ENCODE measurements at places on chromosomes 2 and 18.

GRCh38 chr2:46856336-46856735 lies 59.3 kb downstream of the MCFD2 start:
- no peaks in the 10 kb centered on the region for H3K27me3 ChIP-seq
- H3K4me1 ChIP-seq = no peaks in the 10 kb centered on the region
- H3K27ac ChIP-seq = no peak overlapping the region
- DNase-seq = no peak

- no peaks in the 10 kb centered on the region for H3K27me3 ChIP-seq
- no peak for DNase-seq
- no peak overlapping the region for H3K4me3 ChIP-seq
- H3K4me1 ChIP-seq = no peaks in the 10 kb centered on the region
- no peak overlapping the region for H3K27ac ChIP-seq
These were observed 73.1 kb downstream of the INPP5D start for GRCh38 chr2:233133239-233133638.

DNA sequence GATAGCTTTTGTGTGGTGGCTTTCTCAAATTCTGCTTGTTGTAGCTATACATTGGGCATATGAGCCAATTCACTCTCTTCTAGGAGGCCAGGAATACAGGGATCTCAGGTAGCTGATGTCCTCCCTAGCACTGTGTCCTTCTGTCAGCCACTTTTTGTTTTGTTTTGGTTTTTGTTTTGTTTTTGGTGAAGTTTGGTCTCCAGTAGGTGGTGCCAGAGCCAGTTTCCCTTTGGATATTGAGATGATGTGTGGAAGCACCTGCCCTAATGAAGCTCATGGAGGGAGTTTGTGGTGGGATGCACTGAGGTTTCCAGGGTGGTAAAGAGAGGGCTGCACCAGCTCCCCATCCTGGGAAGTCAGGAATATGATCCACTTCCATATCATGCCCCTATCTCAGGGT lies 100.5 kb upstream of the VWC2L start:
- no peaks in the 10 kb centered on the region for H3K36me3 ChIP-seq
- H3K4me1 ChIP-seq = no peaks in the 10 kb centered on the region
- no peak overlapping the region for H3K27ac ChIP-seq
- no peaks in the 10 kb centered on the region for H3K27me3 ChIP-seq
- H3K4me3 ChIP-seq = no peak overlapping the region

GRCh38 chr2:148167241-148167766 lies 146.4 kb downstream of the MBD5 start:
- H3K36me3 ChIP-seq = no peaks in the 10 kb centered on the region
- no peaks in the 10 kb centered on the region for H3K4me1 ChIP-seq
- H3K4me3 ChIP-seq = no peak overlapping the region
- no peak for DNase-seq
- no peak overlapping the region for H3K27ac ChIP-seq

DNA sequence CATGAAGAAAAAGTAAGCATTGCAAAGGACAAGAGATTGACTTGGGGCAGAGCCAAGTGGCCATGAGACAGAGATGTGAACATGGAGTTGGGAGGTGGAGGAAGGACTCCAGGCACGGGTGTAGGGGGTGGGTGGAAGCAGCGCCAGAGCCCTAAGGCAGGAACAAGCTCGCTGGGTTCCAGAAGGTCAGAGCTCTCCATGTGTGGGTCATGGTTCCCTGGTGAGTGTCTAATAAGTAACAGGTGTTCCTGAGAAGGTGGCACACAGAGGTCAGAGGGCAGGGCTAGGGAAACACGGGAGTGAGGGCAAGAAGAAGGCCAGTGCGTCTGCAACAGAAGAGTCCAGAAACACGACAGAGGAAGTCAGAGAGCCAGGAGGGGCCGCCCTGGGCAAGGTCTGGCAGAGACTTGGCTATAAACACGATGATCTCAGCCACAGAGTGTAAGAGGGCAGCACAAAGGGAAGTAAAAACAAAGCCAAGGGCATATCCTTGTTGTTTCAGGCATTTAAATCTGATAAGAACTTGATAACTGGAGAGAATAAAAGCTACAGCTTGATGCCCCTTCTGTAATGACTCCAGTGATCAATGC lies 260.8 kb downstream of the TGIF1 start:
- H3K4me1 ChIP-seq = peaks cover 34% of the 10 kb centered on the region
- no peak overlapping the region for H3K27ac ChIP-seq
- H3K4me3 ChIP-seq = no peak overlapping the region
- no peaks in the 10 kb centered on the region for H3K27me3 ChIP-seq
- DNase-seq = no peak

- no peaks in the 10 kb centered on the region for H3K36me3 ChIP-seq
- DNase-seq = no peak
- H3K27ac ChIP-seq = no peak overlapping the region
- no peak overlapping the region for H3K4me3 ChIP-seq
- no peaks in the 10 kb centered on the region for H3K4me1 ChIP-seq
These were observed 360.9 kb downstream of the LPIN1 start for GRCh38 chr2:12107321-12107720.

- DNase-seq = no peak
- H3K27me3 ChIP-seq = no peaks in the 10 kb centered on the region
- no peaks in the 10 kb centered on the region for H3K4me1 ChIP-seq
- no peaks in the 10 kb centered on the region for H3K36me3 ChIP-seq
- no peak overlapping the region for H3K4me3 ChIP-seq
These were observed 34.0 kb upstream of the MALL start for GRCh38 chr2:110149330-110150220.

GRCh38 chr2:179478771-179479170 lies 214.1 kb upstream of the SESTD1 start:
- no peak overlapping the region for H3K4me3 ChIP-seq
- no peaks in the 10 kb centered on the region for H3K27me3 ChIP-seq
- no peaks in the 10 kb centered on the region for H3K36me3 ChIP-seq

- H3K4me1 ChIP-seq = no peaks in the 10 kb centered on the region
- H3K36me3 ChIP-seq = no peaks in the 10 kb centered on the region
- H3K27me3 ChIP-seq = no peaks in the 10 kb centered on the region
- no peak overlapping the region for H3K27ac ChIP-seq
These were observed 893.8 kb upstream of the CELF4 start for GRCh38 chr18:38459131-38459994.

- H3K4me3 ChIP-seq = no peak overlapping the region
- no peak for DNase-seq
- H3K27ac ChIP-seq = no peak overlapping the region
- no peaks in the 10 kb centered on the region for H3K36me3 ChIP-seq
These were observed 63.0 kb upstream of the CPO start for GRCh38 chr2:206876216-206876860.

- H3K27ac ChIP-seq = no peak overlapping the region
- no peak for DNase-seq
- H3K27me3 ChIP-seq = no peaks in the 10 kb centered on the region
- H3K4me1 ChIP-seq = peaks cover 9% of the 10 kb centered on the region
These were observed 224.1 kb downstream of the SH3RF3 start for GRCh38 chr2:109352898-109353689.

DNA sequence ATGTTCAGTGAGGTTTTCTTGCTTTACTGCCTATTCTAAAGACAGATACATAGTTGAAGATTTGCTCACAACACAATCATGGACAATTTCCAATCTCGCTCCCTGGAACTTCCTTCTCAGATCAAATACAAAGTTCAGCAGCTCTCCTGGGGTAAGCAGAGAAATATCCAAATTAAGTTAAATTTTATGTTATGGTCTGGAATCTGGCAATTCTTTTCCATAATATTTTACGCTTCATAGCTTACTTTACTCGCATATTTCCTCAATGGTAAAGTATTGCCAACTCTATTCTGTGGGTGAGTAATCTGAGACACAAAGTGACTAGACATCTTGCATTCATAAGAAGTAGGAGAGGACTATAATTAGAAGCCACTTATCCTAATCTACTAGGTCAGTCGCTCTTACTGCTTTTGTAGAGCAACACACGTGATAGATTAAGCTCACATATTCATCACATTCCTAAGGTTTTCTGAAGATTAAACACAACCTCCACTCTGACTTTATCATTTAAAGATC lies 529.4 kb downstream of the CCDC85A start:
- H3K4me1 ChIP-seq = no peaks in the 10 kb centered on the region
- H3K36me3 ChIP-seq = no peaks in the 10 kb centered on the region
- no peak for DNase-seq
- no peaks in the 10 kb centered on the region for H3K27me3 ChIP-seq
- H3K27ac ChIP-seq = no peak overlapping the region
- no peak overlapping the region for H3K4me3 ChIP-seq

Measured in Peyer's patch (tissue), 4 donors.